ENCODE measurements at places on chromosomes 13 and 19. TPM values are rescaled to one million over a fixed set of nuclear protein-coding genes. Genes with fewer than 3 reads are reported as not detected.

- DNase-seq, result no peak
Measured at GRCh38 chr19:46935066-46935663, 74.4 kb downstream of the ARHGAP35 start.

- DNase-seq, result no peak
Measured at GRCh38 chr13:41428155-41428554, 29.2 kb upstream of the RGCC start.

The PPP1R12C gene
- total RNA-seq, result 42.9 TPM

- no peak for DNase-seq
Measured at GRCh38 chr13:94114166-94114565, 365.3 kb downstream of the DCT start.

GRCh38 chr19:8578642-8579265, 1.5 kb upstream of the MYO1F start:
- DNase-seq, result no peak

The MICU2 gene
- 47.5 TPM for total RNA-seq

DNA sequence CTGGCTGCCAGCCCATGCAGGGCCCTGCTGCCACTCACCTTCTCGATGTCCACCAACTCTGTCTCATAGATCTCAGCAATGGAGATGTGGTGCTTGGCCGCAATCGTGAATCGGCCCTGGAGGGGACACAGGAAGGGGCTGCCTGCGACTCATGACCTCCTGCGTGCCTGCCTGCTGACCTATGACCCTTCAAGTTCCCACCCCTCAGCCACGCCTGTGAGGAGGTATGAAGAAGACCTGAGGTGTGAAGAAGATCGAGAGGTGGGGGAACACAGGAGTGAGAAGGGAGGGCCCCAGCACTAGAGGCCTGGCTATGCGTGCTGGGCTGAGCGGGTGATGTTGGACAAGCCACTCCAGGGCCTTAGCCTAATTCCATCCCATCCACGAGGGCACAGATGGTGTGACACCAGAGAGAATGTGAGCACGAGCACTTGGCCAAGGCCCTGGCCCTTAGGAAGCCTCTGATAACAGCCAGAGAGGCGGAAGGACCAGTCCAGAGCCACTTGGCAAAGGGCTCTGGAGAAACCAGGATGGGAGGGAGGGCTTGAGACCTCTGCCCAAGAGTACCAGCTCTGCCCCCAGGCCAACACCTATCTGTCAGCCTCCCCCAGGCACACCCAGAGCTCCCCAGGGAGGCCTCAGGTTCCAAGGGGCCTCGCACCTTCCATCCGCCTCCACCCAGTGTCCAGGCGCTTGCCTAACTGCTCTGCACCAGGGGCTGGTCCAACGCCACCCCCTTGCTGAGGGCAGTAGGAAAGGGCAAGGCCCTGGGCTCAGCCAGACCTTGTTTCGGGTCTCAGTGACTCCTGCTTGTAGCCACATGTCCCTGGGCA, 9.6 kb upstream of the KPTN start:
- no peak for DNase-seq

The ZNF536 gene
- 0.05 TPM for total RNA-seq

The NFIC gene
- 2.1 TPM for total RNA-seq

GRCh38 chr13:77325371-77325980, 1.4 kb downstream of the MYCBP2 start:
- peak; percentile 79 for DNase-seq

The SYT3 gene
- total RNA-seq, result 0.09 TPM

The ZNF790 gene
- total RNA-seq, result 5.7 TPM

- no peak for DNase-seq
Measured at GRCh38 chr19:50171752-50172151, 8.7 kb upstream of the IZUMO2 start.

GRCh38 chr13:46982856-46983582, 86.2 kb upstream of the HTR2A start:
- no peak for DNase-seq

DNA sequence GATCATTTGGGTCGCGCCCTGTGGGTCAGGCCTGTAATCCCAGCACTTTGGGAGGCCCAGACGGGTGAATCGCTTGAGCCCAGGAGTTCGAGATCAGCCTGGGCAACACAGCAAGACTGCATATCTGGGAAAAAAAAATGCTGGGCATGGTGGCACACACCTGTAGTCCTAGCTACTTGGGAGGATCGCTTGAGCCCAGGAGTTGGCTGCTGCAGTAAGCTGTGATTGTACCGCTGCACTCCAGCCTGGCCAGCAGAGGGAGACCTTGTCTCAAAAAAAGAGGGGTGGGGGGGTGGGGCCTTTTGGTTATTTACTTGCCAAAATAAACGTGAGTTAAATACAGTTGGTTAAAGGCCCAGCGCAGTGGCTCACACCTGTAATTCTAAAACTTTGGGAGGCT, 9.8 kb upstream of the ZNF544 start:
- no peak for DNase-seq

GRCh38 chr13:113794764-113795173, 35.7 kb downstream of the TMEM255B start:
- DNase-seq, result no peak

- DNase-seq, result no peak
Measured at GRCh38 chr13:99605420-99606323, 104.4 kb downstream of the TM9SF2 start.

- no peak for DNase-seq
Measured at GRCh38 chr13:102913914-102914313, 68.1 kb downstream of the ERCC5 start.

GRCh38 chr13:26742691-26743358, 17.8 kb downstream of the GPR12 start:
- DNase-seq, result no peak

All from thymus (tissue), 14 donors.